ENCODE measurements at places on chromosomes 11 and 22.

- DNase-seq = peak; percentile 88
Measured at GRCh38 chr11:65290448-65291165, 24.1 kb upstream of the CDC42EP2 start.

DNA sequence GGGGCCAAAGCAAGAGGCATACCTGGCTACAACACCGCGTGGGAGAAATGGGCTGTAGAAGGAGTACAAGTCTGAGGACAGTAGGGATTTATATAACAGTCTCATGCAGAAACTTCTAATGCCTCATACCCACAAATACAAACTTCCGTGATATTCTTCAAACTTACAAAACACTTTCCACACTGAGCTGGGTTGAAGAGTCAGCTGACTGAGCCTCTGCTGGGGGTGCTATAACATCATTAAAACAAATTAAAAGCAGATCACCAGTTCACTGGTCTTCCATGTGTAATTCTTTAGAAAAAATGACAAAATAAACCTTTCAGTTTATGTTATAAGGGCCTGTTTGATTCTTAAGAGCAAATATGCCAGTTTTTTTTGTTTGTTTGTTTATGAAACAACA, 92.0 kb downstream of the MUC15 start:
- no peak for DNase-seq

DNA sequence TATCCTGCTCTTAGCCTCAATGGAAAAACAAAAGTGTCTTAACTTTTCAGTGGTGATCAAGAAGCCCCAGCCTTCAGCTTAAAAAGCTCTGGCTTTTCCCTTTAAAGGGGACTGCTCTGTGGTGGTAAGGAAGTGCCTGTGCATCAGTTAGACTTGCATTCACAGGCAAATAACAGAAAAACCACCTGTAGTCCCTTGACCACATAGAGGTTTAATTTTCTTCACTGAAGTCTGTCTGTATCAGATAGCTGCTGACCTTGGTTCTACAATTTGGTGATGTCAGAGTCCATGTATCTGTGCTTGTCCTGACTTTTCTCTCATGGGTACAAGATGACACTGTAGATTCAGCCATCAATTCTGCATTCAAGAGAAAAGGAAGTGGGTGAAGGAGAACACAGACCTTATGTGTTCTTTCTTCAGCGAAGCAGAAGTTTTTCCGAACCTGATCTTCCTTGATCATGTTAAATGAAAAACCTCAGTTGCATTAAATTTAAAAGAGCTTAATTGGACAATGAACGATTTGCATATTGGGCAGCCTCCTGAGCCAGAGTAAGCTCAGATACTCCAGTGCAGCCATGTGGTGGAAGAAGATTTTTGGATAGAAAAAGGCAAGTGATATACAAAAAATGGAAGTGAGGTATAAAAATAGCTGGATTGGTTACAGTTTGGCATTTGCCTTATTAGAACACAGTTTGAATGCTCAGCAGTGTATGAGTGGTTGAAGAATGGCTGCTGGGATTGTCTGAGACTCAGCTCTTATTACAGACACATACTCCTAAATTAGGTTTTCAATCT, 43.2 kb upstream of the RDX start:
- no peak for DNase-seq

DNA sequence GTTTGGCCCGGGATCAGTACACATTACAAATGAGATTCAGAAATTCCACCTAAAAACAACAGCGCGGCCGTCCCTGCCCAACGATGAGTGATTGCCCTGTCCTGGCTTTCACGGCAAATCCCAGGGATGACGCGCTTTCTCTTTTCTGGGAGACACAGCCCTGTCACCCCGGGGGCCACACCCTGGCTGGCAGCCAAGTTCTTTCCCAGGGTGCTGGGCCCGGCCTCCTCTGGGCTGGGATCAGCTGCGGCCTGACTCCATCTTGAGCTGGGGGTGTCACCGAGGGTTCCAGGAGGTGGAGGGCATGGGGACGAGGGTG, 82.7 kb downstream of the FBLN1 start:
- no peak for DNase-seq

DNA sequence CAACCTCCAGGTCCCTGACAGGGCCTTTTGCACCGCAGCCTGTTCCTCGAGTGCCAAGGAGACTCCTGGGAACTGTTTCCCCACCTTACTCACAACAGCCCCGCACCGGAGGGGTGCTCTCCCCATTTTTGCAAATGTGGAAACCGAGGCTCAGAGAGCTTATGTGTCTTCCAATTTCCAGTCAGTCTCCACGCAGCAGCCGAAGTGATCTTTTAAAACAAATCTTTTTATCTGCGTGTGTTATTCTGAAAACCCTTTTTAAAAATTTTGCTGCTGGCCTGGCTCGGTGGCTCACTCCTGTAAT, 409 bp upstream of the TMEM134 start:
- no peak for DNase-seq

DNA sequence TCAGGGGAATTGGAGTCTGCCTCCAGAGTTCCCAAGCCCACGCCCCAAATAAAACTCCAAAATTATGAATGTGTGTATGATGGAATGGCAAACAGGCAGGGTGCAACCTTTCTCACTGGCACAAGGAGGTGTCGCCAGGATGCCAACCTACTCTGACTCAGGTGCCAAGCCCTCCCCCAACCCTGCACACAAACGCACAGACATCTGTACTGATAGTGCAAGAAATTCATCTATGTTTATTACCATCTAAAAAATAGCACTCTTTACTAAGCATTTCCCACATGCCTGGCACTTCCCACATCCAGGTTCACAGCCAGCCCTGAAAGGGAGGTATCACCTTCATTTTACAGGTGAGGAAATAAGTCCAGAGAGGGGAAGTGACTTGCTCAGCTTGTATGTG, 1.2 kb downstream of the PLA2G3 start:
- DNase-seq = no peak

DNA sequence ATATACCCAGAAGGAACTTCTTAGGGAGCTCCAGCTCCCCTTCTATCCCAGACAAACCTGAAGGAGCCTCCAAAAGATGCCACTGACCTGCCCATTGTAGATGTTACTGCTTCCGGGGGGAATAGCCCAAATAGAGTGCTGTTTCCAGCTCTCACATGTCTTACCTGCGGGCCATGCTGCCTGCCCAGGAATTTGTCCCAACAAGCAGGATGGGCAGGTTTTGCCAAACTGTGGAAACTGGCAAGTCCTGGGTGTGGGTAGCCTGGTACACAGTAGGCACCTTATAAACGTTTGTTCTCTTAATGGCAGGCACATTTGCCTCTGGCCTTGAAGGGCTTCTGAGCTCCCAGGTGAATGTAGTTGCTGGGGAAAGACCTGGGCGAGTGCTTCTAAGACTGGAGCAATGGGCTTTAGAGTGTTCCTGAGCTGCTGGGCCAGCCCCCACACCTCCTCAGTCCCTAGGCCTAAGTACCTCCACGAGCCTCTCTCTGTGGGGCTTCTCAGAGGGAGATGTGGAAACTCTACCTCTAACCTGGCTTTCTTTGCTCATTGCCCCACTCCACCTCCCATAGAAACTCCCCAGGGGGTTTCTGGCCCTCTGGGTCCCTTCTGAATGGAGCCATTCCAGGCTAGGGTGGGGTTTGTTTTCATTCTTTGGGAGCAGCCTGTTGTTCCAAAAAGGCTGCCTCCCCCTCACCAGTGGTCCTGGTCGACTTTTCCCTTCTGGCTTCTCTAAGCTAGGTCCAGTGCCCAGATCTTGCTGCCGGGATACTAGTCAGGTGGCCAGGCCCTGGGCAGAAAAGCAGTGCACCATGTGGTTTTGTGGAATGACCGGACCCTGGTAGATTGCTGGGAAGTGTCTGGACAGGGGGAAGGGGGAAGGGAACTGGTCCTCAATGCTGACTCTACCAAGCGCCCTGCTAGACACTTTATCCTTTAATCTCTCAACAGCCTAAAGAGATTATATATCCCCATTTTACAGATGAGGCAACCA, 37.2 kb downstream of the LIMK2 start:
- DNase-seq = peak; percentile 25

GRCh38 chr11:106585061-106585460, 433.2 kb downstream of the GUCY1A2 start:
- DNase-seq = no peak

DNA sequence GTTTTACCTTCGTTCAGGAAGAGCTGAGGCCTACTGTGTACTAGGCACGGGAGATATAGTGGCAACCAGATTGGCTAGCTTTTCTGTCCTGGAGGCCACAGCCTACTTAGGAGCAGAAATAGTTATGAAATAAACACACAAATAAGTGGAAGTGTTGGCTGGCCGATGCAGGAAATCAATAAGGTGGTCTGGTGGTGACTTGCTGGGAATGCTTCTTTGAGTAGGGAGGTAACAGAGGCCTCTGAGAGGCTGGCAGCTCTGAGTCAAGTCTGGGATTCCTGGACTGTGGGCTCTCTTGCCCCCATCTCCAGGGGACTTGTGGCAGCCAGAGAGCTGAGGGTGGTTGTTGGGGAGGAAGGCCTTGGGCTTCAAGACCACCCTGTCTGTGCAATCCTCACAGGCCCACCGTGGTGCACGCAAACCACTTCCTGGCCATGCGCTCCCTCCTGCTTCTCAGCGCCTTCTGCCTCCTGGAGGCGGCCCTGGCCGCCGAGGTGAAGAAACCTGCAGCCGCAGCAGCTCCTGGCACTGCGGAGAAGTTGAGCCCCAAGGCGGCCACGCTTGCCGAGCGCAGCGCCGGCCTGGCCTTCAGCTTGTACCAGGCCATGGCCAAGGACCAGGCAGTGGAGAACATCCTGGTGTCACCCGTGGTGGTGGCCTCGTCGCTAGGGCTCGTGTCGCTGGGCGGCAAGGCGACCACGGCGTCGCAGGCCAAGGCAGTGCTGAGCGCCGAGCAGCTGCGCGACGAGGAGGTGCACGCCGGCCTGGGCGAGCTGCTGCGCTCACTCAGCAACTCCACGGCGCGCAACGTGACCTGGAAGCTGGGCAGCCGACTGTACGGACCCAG, 4.1 kb downstream of the SERPINH1 start:
- DNase-seq = no peak

DNA sequence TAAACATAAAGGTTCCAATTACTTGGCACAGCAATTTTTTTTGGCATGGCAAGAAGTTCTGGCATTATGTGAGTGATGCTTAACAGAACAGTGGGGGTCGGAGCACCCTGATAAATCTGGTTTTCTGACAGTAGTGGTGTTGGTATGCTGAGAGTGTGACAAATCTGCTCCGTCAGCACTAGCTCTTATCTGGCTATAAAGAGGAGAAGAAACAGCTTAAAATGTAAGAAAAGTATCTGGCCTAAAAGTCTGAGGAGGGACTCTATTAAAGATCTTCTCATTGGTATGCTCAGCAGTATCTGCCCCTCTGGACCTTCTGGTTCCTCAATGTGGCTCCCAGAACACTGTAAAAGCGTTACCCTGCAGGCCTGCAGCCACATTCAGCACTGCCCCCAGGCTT, 137.4 kb downstream of the PLEKHA7 start:
- no peak for DNase-seq

- DNase-seq = no peak
Measured at GRCh38 chr11:22079133-22079872, 113.6 kb upstream of the ANO5 start.

Data from hippocampal formation (tissue), 2 donors.